ENCODE measurements at places on chromosomes 7 and 10. TPM values are rescaled to one million over a fixed set of nuclear protein-coding genes. Genes with fewer than 3 reads are reported as not detected.
A peak's percentile ranks its signal among the peaks of the same experiment; 100 is the strongest.

- no peak for DNase-seq
Observed at GRCh38 chr10:129390726-129391125, 76.3 kb upstream of the MGMT start.

- DNase-seq = no peak
Observed at GRCh38 chr10:94133239-94133638, 139.5 kb downstream of the PLCE1 start.

DNA sequence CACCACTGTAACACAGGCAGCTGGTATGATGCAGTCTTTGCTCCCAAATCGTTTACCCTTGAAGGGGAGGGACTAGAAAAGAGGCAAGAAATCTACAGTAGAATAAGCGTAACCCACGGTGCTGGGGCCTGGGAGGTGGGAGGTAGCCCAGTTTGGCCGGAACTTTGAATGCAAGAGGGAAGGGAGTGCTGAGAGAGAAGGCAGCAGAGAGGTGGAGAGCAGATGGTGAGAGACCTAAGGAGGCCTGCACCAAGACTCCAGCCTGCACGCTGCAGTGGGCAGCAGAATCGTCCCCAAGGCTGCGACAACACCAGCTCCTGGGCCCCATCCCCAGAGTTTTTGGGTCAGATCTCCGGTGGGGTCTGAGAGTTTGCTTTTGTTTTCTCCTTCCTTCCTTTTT, 547.5 kb downstream of the GALNT17 start:
- DNase-seq = no peak

DNA sequence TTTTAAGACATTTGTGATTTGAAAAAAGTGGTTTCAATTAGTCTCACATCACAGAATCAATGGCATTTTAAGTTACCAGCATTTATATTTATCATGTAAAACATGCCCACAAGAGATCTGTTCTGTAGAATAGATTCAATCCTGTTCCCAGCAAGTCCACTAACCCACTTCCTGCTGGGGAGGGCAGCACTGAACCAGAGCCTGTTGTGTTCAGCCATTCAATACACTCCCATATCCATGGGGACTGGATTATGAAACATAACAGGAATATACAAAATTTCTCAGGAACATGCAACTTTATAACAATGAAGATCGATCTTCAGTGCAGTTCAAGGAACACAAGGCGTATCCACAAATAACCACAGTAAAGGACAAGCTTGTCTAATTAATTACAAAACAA, 24.4 kb upstream of the ANK3 start:
- DNase-seq = no peak

- no peak for DNase-seq
Observed at GRCh38 chr7:90988996-90989765, 275.1 kb upstream of the FZD1 start.

- DNase-seq = no peak
Observed at GRCh38 chr7:155792999-155793560, 19.2 kb downstream of the SHH start.

GRCh38 chr7:116588225-116588624, 63.4 kb downstream of the CAV1 start:
- DNase-seq = no peak

GRCh38 chr7:113141803-113142202, 23.4 kb upstream of the SMIM30 start:
- DNase-seq = no peak

- DNase-seq = no peak
Observed at GRCh38 chr10:106672517-106673175, 491.9 kb downstream of the SORCS1 start.

- DNase-seq = no peak
Observed at GRCh38 chr7:108257954-108258353, 127.8 kb upstream of the LAMB4 start.

DNA sequence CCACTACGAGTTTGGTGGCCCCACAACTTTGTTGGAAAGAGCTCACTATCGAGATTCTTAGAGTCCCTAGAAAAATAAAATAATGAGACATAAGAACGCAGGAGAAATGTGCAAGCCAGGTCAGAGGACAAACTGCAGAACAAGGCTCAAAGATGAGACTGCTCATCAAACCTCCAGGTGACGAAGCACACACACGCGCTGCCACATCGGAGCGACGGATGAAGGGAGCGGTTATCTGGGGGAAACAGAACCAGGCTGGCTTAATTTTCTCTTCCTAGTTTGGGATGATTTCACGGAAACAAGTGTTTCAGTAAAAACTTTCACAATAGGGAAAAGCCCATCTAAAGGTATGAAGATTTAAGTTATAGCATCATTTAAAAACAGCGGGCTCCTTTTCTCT, 231.3 kb downstream of the SFMBT2 start:
- DNase-seq = no peak

- no peak for DNase-seq
Observed at GRCh38 chr10:20173046-20173445, 356.8 kb downstream of the PLXDC2 start.

DNA sequence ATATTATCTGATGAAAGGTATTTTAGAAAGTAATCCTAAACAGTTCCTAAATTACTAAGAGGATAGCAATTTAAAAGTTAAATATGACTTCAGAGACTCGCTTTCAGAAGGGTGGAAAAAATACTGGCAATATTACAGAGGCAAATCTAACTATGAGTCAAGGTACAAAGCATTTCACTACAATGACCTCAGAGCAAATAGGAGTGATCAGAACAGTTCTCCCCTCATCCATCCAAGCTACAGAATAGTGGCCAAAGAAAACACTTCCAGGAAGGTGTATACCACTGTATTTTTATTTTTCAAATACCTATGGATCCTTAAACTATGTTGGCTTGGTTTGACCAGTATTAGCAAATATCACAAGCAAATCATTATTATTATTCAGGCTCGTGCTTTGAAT, 112.8 kb upstream of the ODAD2 start:
- no peak for DNase-seq

GRCh38 chr10:17645621-17646345, 1.8 kb downstream of the STAM start:
- DNase-seq = peak; percentile 63

DNA sequence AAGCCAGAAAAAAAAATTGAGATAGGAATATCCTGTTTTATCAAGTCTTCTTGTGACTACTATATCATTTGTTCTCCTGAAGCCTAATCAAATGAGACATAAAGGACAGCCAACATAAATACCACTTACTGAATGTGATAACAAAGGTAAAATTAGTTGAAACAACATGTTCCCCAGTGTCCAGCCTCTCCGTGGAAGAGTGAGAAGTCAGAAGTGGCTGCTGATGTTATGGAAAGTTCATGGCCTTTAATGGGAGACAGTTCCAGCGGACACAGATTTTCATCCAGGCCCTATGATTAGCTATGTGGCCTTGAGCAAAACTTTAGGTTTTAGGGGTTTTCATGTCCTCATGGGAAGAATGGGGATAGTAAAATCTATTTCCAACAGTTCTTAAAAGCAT, 724.3 kb downstream of the SUGCT start:
- no peak for DNase-seq

DNA sequence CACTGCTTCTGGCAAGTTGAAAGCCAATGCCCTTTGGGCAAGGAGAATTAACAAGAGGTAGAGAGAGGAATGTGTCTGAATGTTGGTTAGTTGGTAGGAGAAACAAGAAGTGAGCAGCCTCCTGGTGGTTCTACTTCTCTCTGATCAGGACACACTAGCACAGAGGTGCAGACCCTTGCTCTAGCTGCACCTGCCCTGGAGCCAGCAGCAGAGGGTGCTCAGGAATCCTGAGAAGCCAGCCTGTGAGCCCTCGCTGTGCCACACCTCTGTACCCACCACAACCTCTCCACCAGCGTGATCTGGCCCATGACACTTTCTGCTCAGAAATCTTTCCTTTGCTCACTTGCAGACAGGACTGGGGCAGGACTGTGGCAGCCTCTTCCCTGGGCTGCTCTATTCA, 364.7 kb downstream of the RPS24 start:
- no peak for DNase-seq

GRCh38 chr10:21171197-21171935, 274.3 kb upstream of the NEBL start:
- DNase-seq = no peak

- DNase-seq = no peak
Observed at GRCh38 chr10:32139223-32140073, 83.2 kb upstream of the KIF5B start.

- DNase-seq = no peak
Observed at GRCh38 chr7:13097499-13097898, 410.1 kb downstream of the ARL4A start.

- DNase-seq = no peak
Observed at GRCh38 chr10:61860964-61861758, 40.3 kb upstream of the ARID5B start.

UCN3 gene
- not detected for total RNA-seq

MYH16 gene
- total RNA-seq = not detected

ATRNL1 gene
- not detected for total RNA-seq

RSU1 gene
- total RNA-seq = 26.2 TPM

AGMO gene
- not detected for total RNA-seq

MYPN gene
- total RNA-seq = not detected

FOXI2 gene
- total RNA-seq = not detected

CYP3A4 gene
- total RNA-seq = not detected

SFXN2 gene
- total RNA-seq = 7.6 TPM

LEP gene
- not detected for total RNA-seq

OR9A2 gene
- not detected for total RNA-seq

Measured in CD4-positive, alpha-beta T cell (primary cell).